Fibroblast of villous mesenchyme (primary cell): ENCODE measurements at places on chromosomes 11 and 22. TPM values are rescaled to one million over a fixed set of nuclear protein-coding genes. Genes with fewer than 3 reads are reported as not detected.

DNA sequence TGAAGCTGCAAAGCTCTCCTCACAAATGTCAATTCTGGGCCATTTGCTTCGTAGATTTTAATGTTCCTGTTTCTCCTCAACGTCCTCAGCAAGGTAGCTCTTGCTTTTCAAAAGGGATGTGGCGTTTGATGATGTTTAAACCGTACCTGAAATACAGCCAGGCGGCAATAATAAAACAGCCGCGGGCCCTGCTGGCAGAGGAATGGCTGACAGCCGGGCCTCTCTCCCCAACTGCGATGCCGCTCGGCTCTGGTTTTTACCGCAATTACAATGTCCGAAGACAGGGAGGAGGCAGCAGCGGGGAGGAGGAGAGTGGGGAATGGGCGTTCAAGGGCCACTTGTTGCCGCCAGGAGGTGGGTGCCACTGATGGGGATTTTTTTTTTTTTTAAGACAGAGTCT lies 27.5 kb downstream of the MACROD1 start:
- DNase-seq = no peak

- peak; percentile 30 for DNase-seq
These were observed 37.9 kb downstream of the AMOTL1 start for GRCh38 chr11:94806014-94806413.

- no peak for DNase-seq
These were observed 410.9 kb downstream of the INSC start for GRCh38 chr11:15525582-15525981.

- DNase-seq = no peak
These were observed 197.9 kb downstream of the BRD1 start for GRCh38 chr22:49629586-49630447.

DNA sequence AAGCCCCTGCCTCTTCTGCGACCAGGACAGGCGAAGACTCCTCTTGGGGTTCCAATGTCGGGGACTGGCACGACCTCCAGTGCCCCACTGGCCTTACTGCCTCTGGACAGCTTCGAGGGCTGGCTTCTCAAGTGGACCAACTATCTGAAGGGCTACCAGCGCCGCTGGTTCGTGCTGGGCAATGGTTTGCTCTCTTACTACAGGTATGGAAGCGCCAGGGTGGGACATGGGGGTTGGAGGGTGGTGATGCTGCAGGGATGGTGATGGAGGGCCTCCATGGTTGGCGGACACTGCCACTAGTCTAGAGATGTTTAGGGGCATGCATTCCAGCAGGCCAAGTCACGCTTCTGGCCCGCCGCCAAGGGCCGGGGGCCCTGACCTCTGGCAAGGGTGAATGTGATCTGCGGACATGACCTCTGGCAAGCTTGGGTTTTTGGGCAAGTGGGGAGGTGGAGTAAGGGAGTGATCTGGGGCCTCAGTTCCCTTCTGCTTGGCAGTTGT lies 727 bp downstream of the OSBP2 start:
- no peak for DNase-seq

MMP8 gene
- under 0.01 TPM in 1 of 2 replicates, not detected in the other for total RNA-seq

LIPT2 gene
- 1.7 and 2.9 TPM in 2 replicates for total RNA-seq
